Activated CD4-positive, alpha-beta memory T cell treated with anti-CD3 and anti-CD28 coated beads for 36 hours (primary cell): ENCODE measurements at places on chromosomes 4 and X. TPM values are rescaled to one million over a fixed set of nuclear protein-coding genes. Genes with fewer than 3 reads are reported as not detected.

The SPATA18 gene
- not detected for total RNA-seq

The ARMCX6 gene
- 47.3 TPM for total RNA-seq

The ARX gene
- total RNA-seq = not detected

The CPZ gene
- not detected for total RNA-seq

The TRPC3 gene
- 1.6 TPM for total RNA-seq

The TSC22D3 gene
- 28.2 TPM for total RNA-seq
